NCI-H460 (cell line): ENCODE measurements at places on chromosomes 16 and 17.

- DNase-seq = no peak
Measured at GRCh38 chr17:2547176-2547575, 35.5 kb upstream of the METTL16 start.

DNA sequence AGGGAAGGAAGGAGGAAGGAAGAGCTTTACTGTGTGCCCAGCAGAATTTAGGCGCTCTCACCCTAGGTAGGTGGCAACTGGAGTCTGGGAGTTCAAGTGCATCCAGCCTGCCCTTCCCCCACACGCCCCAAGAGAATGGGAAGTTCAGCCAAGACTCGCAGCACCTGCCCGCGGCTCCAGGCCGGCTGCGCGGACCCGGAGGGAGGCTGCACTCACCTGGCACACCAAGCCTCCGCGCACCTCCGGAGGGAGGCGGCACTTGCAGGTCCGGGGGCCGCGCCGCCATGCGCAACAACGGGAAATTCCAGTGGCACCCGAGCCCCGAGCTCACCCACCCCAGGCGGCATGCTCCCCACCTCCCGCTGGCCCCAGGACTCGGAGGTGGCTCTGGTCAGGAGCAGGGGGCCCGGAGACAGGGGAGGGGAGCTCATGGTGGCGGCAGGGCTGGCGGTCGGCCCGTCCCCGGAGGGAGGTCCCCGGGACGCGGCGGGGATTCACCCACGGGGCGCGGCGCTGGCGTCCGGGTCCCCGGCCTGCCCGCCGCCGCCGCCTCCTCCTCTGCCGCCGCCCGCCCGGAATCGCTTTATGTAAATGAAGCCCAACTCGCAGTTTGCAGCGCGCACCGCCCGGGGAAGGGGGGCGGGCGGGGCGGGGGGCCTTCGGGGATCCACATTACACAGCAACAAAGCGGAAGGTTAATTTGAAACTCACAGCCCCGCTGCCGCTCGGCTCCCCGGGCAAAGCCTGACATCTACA lies at the start of gene ZFHX3:
Gene ZFHX3, minus strand, starts transcription at position 593 of the 756 bp plus-strand sequence. CDS start 87,983 bp downstream, outside the sequence.
- DNase-seq = no peak

GRCh38 chr16:3060339-3061127 lies 4.9 kb upstream of the IL32 start:
- DNase-seq = no peak

DNA sequence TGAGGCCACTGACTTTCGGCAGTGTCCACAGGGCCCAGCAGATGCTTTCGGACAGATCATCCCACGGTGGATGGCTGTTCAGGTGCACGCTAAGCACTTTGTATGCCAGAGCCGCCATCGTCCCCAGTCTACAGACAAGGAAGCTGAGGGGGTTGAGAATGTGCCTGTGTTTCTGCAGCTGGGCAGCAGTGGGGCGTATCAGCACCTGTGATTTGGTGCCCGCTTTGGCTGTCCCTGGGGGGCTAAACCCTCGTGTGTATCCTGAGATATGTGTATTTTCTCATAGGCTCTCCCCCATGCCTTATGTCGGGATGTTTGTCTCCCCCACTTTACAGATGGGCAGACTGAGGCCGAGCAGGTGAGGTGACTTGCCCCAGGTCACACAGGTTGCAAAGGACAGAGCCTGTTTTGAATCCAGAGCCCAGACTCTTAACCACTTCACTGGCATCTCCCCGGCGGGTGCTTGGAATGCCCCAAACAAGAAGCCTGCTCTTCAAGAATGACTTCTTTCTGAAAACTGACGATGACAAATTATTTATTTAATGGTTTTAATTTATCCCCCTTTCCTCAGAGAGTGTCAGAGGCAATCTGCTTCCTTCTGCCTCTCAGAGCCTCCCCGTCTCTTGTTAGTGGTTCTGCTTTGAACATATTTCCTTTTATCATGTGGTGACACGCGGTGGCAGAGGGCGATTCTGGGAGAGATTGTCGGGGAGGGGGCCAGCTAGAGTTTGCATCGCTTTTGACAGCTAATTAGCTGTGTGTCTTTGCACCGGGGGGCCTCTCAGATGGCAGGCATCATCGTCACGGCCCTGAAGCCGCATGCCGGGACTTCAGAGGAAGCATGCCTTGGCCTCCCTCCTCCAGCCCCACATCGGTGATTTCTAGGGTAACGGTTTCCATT lies 149.6 kb upstream of the CIBAR2 start:
- no peak for DNase-seq

- peak; percentile 1 for DNase-seq
Measured at GRCh38 chr17:70447588-70447987, 278.3 kb downstream of the KCNJ2 start.

GRCh38 chr16:74723256-74723655 lies 22.6 kb upstream of the MLKL start:
- no peak for DNase-seq
